ENCODE measurements at places on chromosomes 4 and X.

DNA sequence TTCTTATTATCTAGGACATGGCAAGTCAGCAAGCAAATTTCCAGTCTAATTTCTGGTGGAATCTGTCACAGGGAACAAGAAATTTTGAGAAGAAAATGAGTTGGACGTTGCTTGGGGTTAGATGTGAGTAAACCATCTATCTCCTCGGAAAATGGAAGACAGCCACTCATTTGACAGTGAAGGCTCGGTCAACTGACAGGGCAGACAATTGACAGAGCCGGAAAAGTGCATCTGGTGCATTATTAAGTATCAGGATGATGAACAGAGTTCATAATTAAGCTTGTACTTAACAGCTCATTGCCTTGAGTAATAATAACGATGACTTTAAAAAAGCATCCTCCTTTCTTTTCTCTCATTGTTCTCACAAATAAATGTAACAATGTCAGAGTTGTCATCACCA is 168.4 kb downstream of the MAD2L1 start:
- no peak for DNase-seq

DNA sequence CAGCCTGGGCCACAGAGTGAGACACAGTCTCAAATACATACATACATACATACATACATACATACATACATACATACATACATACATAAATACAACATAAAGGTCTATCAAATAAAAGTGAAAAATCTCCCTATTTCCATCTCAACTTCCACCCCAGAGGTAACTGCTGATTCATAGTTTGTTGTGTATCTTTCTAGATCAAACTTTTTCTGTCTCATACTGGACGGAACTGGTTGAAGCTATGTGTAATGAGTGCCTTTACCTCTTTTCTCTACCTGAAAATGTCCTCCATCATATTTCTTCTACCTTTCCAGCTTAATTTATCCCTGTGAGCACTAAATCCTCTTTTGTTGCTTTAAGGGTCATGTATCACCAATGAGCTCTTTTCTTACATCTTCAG is 102.5 kb downstream of the HDAC8 start:
- DNase-seq = no peak

GRCh38 chr4:42341518-42342026 is 55.7 kb upstream of the SHISA3 start:
- no peak for DNase-seq

- peak; percentile 40 for DNase-seq
Observed at GRCh38 chrX:103356130-103356798, at the start of gene TCEAL9. Gene TCEAL9 (plus strand): TSS chrX:103356506. CDS start chrX:103357685, 1,179 bp downstream.

GRCh38 chr4:90403781-90404180 is 276.6 kb downstream of the CCSER1 start:
- DNase-seq = no peak

DNA sequence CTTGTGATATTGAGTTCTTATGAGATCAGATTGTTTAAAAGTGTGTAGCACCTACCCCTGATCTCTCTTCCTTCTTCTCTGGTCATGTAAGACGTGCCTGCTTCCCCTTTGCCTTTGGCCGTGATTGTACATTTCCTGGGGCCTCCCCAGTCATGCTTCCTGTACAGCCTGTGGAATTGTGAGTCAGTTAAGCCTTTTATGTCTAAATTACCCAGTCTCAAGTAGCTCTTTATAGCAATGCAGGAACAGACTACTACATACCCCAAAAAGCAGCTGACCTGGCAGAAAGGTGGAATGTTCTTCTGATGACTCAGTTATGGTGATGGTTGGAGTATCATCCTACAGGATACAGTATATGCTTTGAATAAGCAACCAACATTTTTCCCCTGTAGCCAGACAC is 11.4 kb upstream of the MCUB start:
- no peak for DNase-seq

DNA sequence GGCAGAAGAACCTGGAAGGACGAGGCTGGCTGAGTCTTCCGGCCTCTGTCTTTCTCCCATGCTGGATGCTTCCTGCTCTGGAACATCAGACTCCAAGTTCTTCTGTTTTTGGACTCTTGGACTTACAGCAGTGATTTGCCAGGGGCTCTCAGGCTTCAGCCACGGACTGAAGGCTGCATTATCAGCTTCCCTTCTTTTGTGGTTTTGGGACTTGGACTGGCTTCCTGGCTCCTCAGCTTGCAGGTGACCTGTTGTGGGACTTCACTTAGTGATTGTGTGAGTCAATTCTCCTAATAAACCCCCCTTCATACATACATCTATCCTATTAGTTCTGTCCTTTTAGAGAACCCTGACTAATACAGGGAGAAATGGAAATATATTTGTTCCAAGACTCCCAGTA is 265.8 kb downstream of the PCDH18 start:
- no peak for DNase-seq
